ENCODE measurements at places on chromosomes 11 and 22. TPM values are rescaled to one million over a fixed set of nuclear protein-coding genes. Genes with fewer than 3 reads are reported as not detected.

Gene STIP1
- 98.7 TPM for total RNA-seq

Gene TH
- not detected for total RNA-seq

Gene P2RY2
- total RNA-seq: 36.2 TPM

Gene SYT9
- not detected for total RNA-seq

Gene MS4A4E
- total RNA-seq: 0.32 TPM

Gene OSM
- total RNA-seq: 5.7 TPM

Gene CADM1
- 1.7 TPM for total RNA-seq

Gene SYT8
- total RNA-seq: 63.3 TPM

Gene OR52B6
- total RNA-seq: not detected

Gene SYNGR1
- total RNA-seq: 18.8 TPM

Gene POTEH
- total RNA-seq: not detected

Data from esophagus squamous epithelium (tissue), 5 donors.